ENCODE measurements at places on chromosomes 4 and X.

- peak; percentile 42 for DNase-seq
These were observed 27.7 kb downstream of the CD38 start for GRCh38 chr4:15805583-15806517.

GRCh38 chr4:59671037-59671436, 1529.1 kb upstream of the ADGRL3 start:
- no peak for DNase-seq

DNA sequence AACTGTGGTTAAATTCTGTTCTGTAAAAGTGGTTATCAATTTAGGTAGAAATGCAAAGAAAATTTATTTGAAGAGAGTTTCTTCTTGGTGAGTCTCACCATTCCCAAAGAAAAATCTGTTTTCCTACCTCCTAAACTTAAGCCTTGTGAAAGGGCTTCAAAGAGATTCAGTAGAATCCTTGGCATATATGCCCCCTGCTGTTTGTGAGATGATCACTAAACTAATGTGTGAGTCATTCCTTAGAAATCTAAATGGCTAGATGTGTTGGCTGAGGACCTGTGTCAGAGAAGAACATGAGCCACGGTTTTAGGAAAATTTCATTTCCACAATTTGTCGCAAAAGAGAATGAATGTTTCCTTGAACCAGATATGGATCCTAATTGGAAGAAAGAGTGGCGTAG, 260.9 kb downstream of the SLC7A11 start:
- no peak for DNase-seq

- no peak for DNase-seq
These were observed 346.7 kb downstream of the TRIML1 start for GRCh38 chr4:188485906-188486305.

GRCh38 chr4:156374069-156374468, 420.4 kb upstream of the CTSO start:
- DNase-seq, result no peak

- peak; percentile 48 for DNase-seq
These were observed 5.8 kb upstream of the TET2 start for GRCh38 chr4:105140684-105141490.

GRCh38 chrX:26254436-26254835, 38.5 kb downstream of the MAGEB5 start:
- DNase-seq, result no peak

- DNase-seq, result no peak
These were observed 4.4 kb downstream of the LSM6 start for GRCh38 chr4:146179784-146180370.

DNA sequence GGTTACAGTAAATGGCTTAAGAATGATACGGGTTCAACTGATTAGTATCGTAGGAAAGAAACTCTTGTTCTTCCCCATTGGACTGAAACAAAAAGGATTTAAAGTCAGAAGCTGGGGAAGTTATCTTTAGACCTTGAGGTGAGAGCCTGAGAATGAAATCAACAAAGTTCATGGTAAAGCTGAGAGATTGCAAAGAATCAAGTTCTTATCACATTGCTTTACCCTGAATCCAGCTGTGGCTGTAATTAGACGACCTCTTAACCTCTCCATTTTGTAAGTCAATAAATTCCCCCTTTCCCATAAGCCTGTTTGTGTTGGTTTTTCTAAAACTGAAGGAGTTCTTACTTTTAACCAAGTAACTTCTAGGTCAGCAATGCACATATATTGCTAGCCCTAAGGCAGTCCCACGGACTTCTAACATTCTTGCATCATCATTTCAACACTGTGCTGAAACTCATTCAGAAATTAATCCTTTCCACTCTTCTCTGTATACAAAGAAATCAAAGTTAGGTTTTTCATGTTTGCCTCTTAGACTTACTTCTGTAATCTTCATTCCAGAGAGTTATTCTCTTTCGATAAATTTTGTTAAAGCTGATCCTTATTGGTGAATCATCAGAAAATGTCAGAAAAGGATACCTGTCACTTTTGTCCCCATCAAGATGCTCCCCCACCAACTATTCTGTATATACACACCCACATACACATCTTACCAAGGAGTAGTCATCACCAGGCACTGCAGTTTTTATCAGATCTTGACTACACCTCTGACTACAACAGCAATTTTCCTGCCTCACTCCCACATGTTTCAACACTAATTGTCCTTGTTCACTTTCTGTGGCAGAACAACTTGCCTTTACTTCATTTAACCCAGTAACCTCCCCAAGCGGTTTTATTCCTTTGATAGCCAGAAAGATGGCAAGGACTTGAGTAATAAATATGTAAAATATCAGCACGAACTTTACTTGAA, 77.9 kb upstream of the STK26 start:
- no peak for DNase-seq

All from thymus (tissue), 14 donors.